WTC11 (cell line): ENCODE measurements at places on chromosomes 3 and 15.

DNA sequence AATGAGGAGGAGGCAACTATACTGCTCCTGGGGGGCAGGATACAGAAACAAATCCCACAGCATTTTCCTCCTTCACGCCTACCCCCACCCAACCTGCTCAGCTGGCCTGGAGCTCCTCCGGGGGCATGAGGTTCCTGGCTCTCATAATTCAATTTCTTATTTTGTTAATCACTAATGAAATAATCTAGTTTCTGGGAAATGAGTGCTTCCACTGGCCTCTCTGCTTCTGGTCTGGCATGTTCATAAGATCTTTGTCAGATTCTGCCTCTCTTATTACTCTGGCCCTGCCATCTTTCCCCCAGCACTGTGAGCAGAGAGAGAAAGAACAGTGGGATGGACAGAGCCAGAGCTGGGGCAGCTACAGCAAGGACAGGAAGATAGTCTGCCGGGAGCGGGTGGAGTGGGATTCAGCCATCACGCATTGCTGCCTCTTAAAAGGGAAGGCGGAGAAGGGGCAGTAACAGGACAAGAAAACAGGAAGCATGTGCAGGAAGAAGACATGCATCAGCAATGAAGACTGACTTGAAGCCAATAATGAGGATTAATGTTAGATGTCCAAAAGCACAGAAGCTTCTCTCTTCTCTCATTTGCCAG lies 13.6 kb downstream of the RPAP1 start:
- DNase-seq, result no peak

DNA sequence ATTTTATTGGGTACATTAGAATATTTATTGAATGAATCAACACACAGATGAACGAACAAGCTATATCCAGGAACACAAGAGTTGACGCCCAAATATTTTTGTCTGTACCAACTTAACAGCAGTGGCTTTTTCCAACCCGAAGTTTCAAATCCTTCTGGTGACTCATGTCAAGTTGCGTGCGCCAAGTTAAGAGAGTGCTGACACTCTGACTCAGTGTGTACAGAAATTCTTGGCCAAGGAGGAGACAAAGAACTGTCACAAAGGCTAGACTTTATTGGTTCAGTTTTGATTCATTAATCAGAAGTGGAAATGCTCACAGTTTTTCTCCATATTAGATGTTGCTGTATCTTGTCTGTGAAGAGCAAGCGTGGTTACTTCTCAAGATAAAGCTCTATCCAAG lies 59.6 kb upstream of the TSC22D2 start:
- DNase-seq, result no peak

- no peak for DNase-seq
Observed at GRCh38 chr3:145224886-145225285, 936.1 kb downstream of the PLOD2 start.

- no peak for DNase-seq
Observed at GRCh38 chr3:194043516-194043915, 92.4 kb upstream of the HES1 start.

GRCh38 chr15:66021496-66022162 lies 152.3 kb downstream of the RAB11A start:
- no peak for DNase-seq

- DNase-seq, result no peak
Observed at GRCh38 chr3:107410606-107411005, 33.4 kb downstream of the CCDC54 start.

DNA sequence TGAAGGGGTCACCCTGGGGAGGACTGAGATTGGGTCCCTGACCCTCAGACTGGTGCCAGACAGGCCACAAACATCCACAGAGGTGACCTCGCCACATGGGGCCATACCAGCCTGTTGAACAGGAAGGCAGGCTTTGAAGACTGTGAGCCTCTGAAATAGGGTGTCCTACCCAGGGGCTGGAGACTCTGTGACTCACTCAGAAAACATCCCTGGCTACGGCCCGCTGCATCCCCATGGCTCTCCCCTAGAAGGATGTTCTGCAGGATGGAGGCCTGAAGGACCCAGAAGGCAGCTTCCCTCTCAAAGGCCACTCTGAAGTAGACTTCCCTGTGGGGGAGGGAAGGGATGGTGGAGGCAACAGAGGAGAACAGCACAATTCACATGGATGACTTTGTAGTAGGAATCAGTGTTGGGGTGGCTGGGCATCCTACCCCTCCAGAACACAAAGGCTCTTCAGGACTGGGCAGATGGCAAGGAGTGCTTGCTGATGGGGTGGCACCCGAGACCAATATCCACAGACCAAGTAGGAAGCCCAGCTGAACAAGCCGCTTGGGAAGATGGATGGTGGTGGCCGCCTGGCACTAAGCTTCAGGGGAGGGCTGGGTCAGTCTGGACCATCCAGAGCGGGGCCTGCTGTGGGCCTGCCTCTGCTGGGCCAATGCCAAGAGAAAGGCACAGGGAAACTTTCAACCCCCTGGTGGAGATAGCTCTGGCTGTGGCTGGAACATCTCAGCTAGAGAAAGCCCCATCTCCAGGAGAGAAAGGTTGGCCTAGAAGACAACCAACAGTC lies 37.6 kb upstream of the DUSP7 start:
- no peak for DNase-seq
